ENCODE measurements at places on chromosomes 1 and 21. TPM values are rescaled to one million over a fixed set of nuclear protein-coding genes. Genes with fewer than 3 reads are reported as not detected.

DDR2 gene
- total RNA-seq: 154 TPM

CLCNKB gene
- total RNA-seq: not detected

GSTM5 gene
- total RNA-seq: not detected

CD1E gene
- not detected for total RNA-seq

RGS5 gene
- 0.83 TPM for total RNA-seq

OSCP1 gene
- 6.4 TPM for total RNA-seq

OR2T29 gene
- not detected for total RNA-seq

TTLL7 gene
- 16.2 TPM for total RNA-seq

SNX7 gene
- 53.0 TPM for total RNA-seq

MYBPH gene
- total RNA-seq: not detected

KCNA10 gene
- not detected for total RNA-seq

NBPF4 gene
- not detected for total RNA-seq

RXFP4 gene
- not detected for total RNA-seq

SMCP gene
- total RNA-seq: not detected

KPRP gene
- not detected for total RNA-seq

EFNA1 gene
- total RNA-seq: 23.5 TPM

AMY1C gene
- not detected for total RNA-seq

Data from mammary epithelial cell (primary cell).